Activated T-helper 9 cell treated with anti-CD3 and anti-CD28 coated beads, Interleukin-2, amount 50 U/mL, for 16 hours (primary cell): ENCODE measurements at places on chromosomes 4 and X.

GRCh38 chrX:44935640-44936039 lies 62.7 kb downstream of the KDM6A start:
- no peak for DNase-seq

DNA sequence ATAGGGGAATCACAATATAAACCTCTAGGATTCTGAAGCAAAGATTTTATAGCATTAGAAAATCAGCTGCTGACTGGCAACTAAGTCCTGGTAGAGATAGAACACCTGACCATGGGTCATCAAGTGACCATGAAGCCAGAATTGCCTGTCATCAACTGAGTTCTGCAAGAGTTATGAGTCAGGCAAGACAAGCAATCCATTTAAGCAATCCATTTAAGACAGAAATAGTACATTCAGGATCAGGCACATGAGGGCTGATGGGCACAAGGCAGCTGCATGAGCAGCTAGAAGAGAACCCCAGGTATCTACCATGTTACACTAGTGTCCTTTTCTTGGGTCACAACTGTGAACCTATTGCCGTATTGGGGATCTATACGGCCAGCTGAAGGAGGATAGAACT lies 98.9 kb downstream of the SPRY1 start:
- DNase-seq, result no peak

DNA sequence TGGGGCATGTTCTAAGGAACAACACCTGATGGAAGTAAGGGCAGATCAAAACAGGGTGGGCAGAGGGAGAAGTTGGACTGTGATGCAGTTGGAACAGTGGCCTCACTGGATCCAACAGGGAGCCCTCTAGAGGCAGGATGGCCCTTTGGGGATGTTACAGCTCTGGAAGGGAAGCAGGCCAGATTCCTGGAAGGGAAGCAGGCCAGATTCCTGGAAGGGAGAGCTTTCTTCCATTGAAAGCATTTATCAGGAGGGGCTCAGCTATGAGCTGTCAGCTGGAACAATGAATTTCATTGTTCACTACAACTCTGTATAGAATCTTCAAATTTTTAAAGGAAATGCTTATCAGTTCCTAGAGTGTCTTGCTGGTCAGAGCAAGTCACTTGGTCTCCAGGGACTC lies 17.7 kb downstream of the IL15 start:
- DNase-seq, result no peak

DNA sequence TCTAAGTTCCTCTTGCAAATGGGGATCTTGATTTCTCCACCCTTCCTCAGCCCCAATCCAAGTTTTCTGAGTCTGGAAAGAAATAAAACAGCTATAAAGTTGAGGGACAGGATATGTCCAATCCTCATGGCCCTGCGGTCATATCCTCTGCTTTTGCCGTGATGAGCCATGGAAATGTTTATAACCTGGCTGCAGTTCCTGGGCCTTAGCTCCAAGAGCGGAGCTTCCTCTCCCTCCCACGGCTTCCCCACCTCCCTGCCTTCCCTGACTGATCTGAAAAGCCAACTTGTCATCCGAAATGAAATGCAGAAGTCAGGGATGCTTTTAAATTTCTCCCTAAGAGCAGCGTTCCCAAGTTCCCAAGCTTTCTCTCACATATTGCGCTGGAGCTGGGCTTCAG lies 221.5 kb upstream of the SFRP2 start:
- no peak for DNase-seq

GRCh38 chr4:186740822-186741221 lies 17.2 kb upstream of the FAT1 start:
- no peak for DNase-seq

- no peak for DNase-seq
Observed at GRCh38 chr4:154720123-154720522, 23.7 kb upstream of the LRAT start.

GRCh38 chr4:143512978-143513313 lies 556 bp upstream of the SMARCA5 start:
- DNase-seq, result no peak

- no peak for DNase-seq
Observed at GRCh38 chr4:138341739-138342415, 99.7 kb upstream of the SLC7A11 start.

DNA sequence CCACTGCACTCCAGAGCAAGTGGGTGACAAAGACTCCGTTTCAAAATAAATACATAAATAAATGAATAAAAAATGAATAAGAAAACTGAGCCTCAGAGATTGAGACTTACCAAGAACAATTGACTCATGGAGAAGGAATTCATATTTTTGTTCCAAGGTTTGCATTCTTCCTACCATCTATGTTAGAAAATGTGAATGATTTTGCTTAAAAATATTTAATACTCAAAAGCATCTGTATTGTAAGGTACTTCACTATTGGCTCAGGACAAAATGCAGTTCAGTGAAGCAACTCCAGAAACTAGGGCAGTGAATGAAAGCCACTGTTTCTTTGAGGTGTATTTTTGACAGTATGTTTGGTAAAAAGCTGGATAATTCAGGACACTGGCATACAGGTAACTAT lies 54.1 kb downstream of the XAGE2 start:
- no peak for DNase-seq

- DNase-seq, result no peak
Observed at GRCh38 chr4:114658179-114658578, 59.6 kb downstream of the UGT8 start.

GRCh38 chr4:123345935-123346300 lies 50.7 kb upstream of the SPRY1 start:
- DNase-seq, result no peak
